ENCODE measurements at places on chromosomes 13 and 19. TPM values are rescaled to one million over a fixed set of nuclear protein-coding genes. Genes with fewer than 3 reads are reported as not detected.

ZNF208 gene
- 1.1 TPM for polyA plus RNA-seq

SERPINE3 gene
- polyA plus RNA-seq: not detected

ARHGAP35 gene
- 4.4 TPM for polyA plus RNA-seq

KRI1 gene
- polyA plus RNA-seq: 35.6 TPM

ACP5 gene
- polyA plus RNA-seq: 109 TPM

TBC1D4 gene
- 1.6 TPM for polyA plus RNA-seq

FFAR3 gene
- polyA plus RNA-seq: not detected

PSG1 gene
- polyA plus RNA-seq: not detected

ZNF773 gene
- 9.0 TPM for polyA plus RNA-seq

TEX26 gene
- not detected for polyA plus RNA-seq

DACH1 gene
- polyA plus RNA-seq: not detected

ZNF154 gene
- polyA plus RNA-seq: 5.0 TPM

CEACAM20 gene
- not detected for polyA plus RNA-seq

VAV1 gene
- polyA plus RNA-seq: 47.5 TPM

THSD8 gene
- 6.4 TPM for polyA plus RNA-seq

HAUS8 gene
- polyA plus RNA-seq: 11.4 TPM

All from IgD-negative memory B cell (primary cell).